ENCODE measurements at places on chromosomes 4 and X. TPM values are rescaled to one million over a fixed set of nuclear protein-coding genes. Genes with fewer than 3 reads are reported as not detected.

The DMD gene
- polyA plus RNA-seq, result 3.6 TPM

The PPEF1 gene
- not detected for polyA plus RNA-seq

The SMIM10L2A gene
- 1.2 TPM for polyA plus RNA-seq

The PNMA5 gene
- not detected for polyA plus RNA-seq

The ADGRG4 gene
- polyA plus RNA-seq, result not detected

The DMRTC1B gene
- 0.11 TPM for polyA plus RNA-seq

The SEC31A gene
- polyA plus RNA-seq, result 72.5 TPM

The HTR2C gene
- polyA plus RNA-seq, result not detected

The PYURF gene
- 82.4 TPM for polyA plus RNA-seq

The NKX1-1 gene
- polyA plus RNA-seq, result not detected

The RASSF6 gene
- polyA plus RNA-seq, result 1.2 TPM

The ADH7 gene
- polyA plus RNA-seq, result 208 TPM

The UGT2A1 gene
- polyA plus RNA-seq, result 0.01 TPM

The GBA3 gene
- 0.02 TPM for polyA plus RNA-seq
